ENCODE measurements at places on chromosomes 12 and 14.
A peak's percentile ranks its signal among the peaks of the same experiment; 100 is the strongest.

GRCh38 chr12:89947437-89948270, 239.0 kb upstream of the ATP2B1 start:
- no peak for DNase-seq

- no peak for DNase-seq
These were observed 3.9 kb upstream of the LHX5 start for GRCh38 chr12:113475451-113476175.

- no peak for DNase-seq
These were observed 59.9 kb downstream of the BICD1 start for GRCh38 chr12:32166510-32166909.

DNA sequence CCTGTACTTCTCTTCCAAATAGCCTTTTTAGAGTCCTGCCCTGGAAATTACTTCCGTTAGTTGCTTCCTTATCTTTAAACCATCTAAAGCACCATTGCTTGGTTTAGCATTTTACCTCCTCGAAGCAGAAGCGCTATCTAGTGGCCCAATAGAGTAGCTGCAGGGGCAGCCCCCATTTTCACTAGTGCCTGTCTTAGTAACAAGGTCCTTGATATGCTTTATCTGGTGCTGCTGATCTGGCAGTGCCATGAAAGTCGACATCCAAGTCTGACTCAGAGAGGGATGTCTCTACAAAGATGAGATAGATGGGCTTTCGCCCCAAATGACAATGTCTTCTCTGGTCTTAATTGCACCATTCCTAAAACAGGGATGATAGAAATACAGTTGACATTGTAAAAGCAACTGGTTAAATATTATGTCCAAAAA, 25.0 kb upstream of the CIT start:
- DNase-seq: peak; percentile 71

DNA sequence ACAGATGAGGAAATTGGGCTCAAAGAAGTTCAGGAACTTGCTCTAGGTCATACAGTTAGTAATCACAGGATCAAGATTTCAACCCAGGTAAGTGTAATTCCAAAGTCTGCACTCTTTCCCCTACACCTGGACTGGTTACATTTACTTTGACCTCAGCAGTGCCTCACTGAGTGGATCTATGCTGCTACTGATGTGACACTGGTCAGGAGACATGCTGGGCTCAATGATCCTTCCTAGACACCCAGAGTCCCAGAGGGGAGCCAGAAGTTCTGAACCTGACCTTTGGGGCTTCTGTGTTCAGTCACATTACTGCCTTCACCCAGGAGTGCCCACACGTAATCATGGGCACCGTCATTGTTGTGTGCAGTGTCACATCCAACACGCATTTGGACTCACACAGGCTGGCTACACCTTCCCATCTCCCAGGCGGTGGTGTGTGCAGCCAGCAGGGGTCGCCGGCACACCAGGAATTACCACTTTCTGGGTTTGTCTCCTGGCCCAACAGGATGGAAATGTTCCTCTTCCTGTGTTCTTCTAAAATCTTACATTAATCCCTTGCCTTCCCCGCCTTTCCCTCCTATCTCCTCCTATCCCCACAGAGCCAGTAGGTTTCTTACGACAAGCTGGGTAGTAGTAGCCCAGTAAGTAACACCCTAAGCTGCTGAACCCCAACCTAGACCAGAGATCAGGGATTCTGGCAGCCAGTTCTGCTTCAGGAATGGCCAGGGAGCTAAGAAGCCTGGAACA, 25.6 kb downstream of the CALCOCO1 start:
- peak; percentile 72 for DNase-seq

GRCh38 chr12:46627686-46628085, 198.1 kb downstream of the SLC38A4 start:
- no peak for DNase-seq

DNA sequence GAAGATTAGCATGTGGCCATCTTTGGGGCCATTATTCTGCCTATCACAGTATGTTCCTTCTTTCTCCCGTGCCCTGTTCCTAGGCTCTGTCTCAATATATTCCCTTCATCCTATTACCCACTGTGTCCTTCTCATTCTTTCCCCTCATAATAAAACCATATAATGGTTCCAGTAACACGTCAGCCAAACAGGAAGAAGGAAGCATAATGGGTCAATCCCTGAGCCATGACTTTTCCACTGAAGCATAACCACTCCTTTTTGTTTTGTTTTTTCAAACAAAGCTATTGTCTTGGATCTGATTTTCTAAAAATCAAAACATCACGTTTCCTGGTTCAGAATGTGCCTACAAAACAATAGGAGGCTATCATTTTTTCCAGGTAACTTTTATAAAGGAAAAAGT, 21.3 kb upstream of the RHOJ start:
- no peak for DNase-seq

- DNase-seq: no peak
These were observed 70.6 kb upstream of the DYNC1H1 start for GRCh38 chr14:101893759-101894158.
